ENCODE measurements at places on chromosomes 4 and X.

DNA sequence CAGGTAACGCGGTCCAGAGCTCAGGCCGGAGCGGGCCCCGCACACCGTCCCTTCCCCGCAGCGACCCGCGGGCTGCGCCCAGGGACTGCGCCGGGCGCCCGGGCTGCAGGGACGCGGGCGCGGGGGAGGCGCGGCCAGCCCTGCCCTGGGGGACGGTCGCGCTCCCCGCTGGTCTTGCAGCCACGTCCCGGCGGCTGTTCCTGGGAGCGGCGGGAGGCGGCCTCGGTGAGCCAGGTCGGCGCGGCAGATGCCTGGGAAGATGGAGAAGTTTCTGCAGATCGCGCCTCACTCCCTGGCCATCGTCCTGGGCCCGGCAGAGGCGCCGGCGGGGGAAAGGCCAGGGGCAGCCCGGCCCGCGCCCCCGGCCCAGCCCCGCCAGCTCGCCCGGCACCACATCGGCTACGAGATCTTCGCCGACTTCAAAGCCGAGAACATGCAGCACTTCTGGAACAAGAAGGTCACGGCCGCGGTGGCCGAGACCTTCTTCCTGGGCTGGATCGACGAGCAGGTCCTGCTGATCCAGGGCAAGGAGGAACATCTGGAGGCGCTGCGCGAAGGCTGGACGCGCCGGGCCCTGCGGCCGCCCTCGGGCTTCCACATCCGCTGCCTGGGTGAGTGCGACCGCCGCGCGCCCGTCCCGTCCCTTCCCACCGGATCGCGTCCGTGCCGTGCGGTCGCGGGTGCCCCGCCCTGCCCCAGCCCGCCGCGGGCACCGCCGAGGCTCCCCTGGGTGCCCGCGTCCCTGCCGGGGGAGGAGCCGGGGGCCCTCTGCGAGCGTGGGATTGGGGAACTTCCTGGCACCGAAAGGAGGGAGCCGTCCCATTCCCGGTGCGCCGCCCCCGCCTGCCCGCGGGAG, 107.4 kb upstream of the STOX2 start:
- no peak for DNase-seq

DNA sequence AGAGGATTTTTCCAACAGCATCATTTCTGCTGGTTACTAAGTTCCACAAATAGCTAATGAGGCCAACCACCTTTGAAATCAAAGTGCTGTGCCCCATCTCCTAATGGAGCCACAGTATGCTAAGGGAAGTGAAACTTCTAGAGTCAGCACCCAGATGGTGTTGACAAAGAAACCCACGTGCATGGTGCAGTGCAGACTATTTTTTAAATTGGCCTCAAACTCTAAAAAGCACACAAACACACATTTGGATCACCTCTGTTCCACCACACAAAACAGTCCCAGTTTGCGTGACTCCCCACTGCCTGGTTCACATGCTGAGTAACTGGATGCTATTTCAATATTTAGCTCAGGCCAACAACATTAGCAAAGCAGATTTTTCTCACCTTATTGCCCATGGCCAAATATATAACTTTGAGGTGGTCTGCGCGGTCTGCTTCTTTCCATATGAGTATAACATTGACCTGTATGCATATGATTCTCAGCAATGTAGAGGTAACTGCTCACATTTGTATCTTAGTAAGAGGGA, 69.9 kb downstream of the AMELX start:
- no peak for DNase-seq

DNA sequence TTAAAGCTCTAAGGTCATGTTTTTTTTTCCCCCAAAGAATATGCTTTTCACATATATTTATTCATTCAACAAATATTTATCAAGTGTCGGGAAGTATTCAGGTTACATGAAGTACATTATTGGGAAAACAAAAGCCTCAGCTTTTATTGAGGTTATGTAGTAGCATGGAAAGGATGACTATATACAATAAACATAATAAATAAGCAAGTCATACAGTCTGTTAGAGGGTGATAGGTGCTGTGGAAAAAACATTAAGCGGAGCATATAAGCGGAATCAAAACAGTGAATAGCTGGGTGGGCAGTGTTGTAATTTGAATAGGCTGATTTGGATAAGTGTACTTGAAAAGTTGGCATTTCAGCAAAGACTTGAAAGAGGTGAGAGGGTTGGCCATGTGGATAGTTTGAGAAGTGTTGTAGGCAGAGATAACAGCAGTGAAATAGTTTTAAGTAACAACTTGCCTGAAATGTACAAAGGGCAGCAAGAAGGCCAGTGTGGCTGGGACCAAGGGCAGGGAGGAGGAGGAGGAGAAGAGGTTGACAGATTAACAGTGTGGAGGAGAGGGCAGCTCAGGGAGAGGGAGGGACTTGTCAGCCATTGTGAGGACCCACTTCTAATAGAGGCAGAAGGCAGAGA, 558.7 kb downstream of the SPRY1 start:
- no peak for DNase-seq

DNA sequence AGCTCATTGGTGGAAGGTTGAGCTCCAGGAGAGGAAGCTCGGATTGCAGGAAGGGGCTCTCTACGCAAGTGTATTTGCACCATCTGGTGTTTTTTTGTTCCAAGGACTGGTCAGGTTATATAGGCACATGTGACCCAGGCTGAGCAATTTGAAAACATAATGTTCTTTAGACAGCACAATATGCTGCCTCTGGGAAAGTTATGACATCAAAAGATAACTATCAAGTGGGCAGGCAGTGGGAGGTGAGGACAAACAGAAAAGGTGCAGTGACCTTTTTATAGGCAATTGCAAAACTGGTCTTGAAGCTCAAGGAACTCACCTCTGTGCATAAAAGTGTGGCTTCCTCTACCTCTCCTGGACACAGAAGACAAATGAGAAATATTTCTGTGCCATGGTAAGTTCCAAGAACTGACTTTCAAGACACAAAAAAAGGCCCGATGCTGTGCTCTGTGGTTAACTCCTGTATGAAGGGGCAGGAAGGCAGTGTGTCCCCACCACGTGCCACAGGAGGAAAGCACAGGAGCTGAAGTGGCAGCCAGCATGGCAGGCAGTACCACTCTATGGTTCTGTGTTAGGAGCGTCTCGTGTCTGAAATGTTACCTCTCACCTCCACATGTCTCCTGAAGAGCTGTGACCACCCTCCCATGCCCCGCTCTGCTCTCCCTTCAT, 128.6 kb downstream of the SHROOM3 start:
- DNase-seq, result no peak

- no peak for DNase-seq
Measured at GRCh38 chrX:154724993-154725756, 25.7 kb downstream of the GAB3 start.

DNA sequence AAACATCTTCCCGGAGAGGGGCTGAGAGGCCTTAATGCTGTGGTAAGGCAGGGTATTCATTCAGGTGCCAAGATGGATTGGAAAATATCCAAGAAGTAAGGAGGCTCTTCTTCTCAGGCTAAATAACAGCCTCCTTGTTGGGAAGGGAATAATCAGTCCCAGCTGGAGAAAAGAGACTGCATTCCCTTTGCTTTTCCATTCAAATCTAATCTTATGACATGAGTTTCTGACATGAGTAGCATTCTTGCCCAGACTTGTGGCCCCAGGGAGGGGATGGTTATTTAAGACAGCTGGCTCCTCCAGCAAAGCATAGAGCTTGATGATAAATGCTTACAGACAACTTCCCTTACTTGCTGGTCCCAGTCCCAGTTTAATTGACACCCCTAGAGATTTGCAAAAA, 98.3 kb downstream of the DCLK2 start:
- DNase-seq, result no peak

DNA sequence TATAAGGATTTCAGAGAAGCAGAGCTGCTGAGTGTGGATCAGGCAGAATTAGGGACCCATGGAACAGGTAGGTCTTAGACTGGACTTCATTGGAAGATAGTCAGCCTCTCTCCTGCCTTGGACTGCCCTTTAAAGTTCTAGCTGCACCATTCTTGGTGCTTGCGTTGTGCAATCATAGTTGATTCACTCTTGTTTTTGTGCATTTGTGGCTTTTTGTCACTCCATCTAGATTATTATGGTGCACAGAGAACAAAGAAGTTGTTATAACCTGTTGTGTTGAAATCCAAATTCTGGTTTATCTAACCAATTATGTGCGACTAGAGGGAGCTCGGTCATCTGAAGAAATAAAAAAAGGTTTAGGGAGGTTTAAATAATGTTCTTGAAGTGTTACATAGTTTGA, 59.3 kb downstream of the JADE1 start:
- no peak for DNase-seq

DNA sequence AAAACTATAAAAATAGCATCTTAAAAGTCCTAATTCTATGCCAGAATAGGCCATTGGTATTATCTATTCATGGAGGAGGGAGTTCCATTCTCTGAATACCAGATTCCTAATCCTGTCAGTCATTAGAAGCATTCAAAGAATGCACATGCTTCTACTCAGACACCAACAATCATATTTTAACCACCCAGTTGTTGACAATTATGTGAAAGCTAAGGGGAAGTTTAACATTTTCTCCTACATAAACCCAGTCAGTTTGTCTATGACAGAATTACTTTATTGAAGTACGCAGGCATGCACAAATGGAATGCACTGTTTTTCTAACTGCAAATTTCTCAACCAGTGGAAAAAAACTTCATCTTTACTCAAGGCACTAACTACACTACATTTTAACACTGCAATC, 69.6 kb upstream of the MTNR1A start:
- DNase-seq, result no peak

- DNase-seq, result no peak
Measured at GRCh38 chr4:103892586-103892985, 172.8 kb upstream of the TACR3 start.

DNA sequence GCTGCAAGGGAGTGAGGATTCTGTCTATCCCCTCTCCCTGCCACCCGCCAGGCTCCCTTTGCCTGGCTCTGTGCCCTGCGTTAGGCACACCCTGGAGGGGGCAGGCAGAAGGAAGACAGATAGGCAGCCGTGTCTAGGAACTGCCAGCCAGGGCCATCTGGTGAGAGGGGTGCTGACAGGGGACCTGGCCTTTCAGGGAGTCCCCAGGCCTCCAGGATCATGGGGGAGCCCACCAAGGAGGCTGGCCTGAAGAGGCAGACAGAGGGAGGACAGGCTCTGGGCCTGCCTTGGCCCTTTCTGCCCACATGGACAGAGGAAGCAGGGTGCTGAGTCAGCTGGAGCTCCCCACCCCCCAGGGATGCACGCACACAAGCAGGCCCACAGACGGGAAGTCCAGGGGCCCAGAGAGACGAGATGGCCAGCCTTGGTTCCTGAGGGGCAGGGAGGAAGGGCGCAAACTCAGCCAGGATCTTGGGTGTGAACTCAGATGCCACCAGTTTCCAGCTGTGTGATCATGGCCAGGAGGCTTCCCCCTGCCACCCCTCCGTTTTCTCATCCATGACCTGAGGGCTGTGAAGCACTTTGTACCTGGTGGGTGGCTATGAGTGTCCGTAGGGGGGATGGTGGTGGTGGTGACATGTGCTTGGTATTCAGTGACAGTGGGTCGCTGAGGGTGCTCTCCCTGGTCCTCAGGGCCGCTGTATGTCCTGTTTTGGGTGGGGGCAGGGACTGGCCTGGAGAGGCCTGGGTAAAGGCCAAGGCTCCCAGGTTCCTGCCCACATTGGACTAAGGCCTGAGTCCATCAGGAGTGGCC, 1.8 kb downstream of the SH3BP2 start:
- no peak for DNase-seq

GRCh38 chr4:47972181-47972580, 44.3 kb downstream of the CNGA1 start:
- DNase-seq, result no peak

DNA sequence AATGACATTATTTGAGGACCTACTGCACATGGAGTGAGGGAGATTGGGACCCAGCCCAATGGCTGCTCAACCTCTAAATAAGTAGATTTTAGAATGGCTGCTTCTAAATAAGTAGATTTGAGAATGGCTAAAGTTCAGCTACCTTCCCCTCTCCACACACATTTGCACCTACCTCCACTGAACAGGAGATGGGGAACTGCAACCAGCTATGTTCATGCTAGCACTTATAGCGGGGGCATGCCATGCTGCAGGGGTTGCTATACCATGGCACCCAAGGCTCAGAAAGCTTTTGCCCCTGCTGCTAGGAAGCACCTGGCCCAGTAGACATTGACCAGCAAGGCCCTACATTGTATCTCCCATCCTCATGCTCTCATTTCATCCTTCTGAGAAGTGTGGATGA, 70.2 kb upstream of the MAOA start:
- no peak for DNase-seq

DNA sequence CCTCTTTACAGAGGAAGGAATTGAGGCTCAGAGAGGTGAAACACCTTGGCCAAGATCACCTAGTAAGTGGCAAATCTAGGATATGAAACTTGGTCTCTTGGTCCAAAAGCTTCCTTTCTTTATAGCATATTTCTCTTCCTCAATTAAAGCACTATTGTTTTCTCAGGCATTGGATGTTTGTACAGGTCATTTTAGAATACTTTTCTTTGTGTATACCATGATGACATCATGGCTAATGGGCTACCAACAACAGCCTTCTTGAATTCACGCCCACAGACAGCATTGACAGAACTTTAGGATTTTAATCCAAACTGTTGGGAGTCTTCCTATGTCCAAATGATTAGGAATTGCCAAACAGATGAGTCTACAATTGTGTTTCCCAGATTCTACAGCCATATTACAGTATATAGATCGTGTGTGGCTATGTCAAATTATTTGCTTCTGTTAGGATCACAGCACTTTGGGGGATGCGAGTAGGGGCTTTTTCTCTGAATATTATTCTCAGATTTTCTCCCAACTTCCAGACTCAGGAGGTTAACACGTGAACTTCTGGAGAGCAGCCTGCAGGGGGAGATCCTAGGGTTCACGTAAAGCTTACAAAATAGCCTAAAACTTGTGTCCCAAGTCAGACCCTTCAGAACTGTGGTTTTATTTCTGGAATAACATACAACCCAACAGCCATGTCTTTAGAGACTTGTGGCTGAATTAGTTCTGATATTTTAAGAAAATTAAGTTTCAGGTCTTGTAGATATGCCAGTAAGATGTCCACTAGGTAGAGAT, 191.8 kb downstream of the SHROOM3 start:
- DNase-seq, result no peak

DNA sequence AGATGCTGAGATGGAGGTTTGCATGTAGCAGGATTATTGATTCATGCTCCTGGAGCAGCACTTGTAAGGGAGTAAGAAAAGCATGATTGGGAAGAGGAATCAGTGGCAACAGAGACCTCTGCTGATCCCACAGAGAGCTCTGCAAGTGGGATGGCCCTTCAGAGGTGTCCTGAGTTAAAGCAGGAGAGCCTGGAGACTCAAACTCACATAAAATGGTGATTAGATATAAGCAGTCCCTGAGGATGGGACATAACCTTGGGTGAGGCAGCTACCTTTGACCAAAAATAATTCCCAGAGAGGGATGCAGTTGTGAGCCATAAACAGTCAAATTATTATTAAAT, 25.4 kb upstream of the BMPR1B start:
- DNase-seq, result no peak

DNA sequence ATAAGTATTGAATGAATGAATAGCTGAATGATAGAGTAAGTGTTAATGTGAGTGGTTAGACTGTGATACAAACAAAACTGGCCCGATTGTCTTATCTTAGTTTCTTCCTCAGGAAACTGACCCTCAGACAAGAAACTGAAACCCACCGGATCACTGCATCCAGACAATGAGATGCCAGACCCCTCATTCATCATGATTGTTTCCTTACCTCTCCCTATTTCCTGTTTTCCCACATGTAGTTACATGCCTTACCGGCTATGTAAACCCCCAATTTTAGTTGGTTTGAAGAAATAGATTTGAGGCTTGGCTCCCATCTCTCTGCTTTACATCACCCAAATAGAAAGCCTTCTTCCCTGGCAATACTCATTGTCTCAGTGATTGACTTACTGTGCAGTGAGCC, 218.9 kb upstream of the PPP1R2C start:
- DNase-seq, result no peak

Measured in CD8-positive, alpha-beta memory T cell (primary cell).